HCT116 (cell line): ENCODE measurements at places on chromosomes 11 and 22.
A peak's percentile ranks its signal among the peaks of the same experiment; 100 is the strongest.

- DNase-seq = no peak
These were observed 23.4 kb upstream of the CELSR1 start for GRCh38 chr22:46560696-46561295.

- DNase-seq = peak; percentile 12
These were observed 21.5 kb downstream of the LRP4 start for GRCh38 chr11:46896719-46897406.

DNA sequence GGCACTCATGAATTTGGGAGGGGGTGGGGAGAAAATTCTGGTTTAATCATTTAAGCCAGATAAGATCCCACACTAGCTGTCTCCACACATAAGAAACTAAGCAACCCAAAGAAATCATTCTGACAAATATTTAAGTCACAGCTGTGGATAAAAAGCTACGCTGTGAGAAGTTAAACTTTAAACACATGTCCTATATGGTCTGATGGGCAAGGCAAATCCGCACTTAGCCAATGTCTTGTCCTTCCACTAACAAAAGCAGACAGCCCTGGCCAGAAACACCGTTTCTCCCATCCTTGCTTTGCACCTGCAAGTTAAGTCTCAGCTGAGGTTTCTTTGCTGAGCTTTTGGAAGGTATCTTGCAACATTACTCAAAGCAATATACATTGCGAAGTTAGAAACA, 68.0 kb downstream of the ETS1 start:
- DNase-seq = no peak

DNA sequence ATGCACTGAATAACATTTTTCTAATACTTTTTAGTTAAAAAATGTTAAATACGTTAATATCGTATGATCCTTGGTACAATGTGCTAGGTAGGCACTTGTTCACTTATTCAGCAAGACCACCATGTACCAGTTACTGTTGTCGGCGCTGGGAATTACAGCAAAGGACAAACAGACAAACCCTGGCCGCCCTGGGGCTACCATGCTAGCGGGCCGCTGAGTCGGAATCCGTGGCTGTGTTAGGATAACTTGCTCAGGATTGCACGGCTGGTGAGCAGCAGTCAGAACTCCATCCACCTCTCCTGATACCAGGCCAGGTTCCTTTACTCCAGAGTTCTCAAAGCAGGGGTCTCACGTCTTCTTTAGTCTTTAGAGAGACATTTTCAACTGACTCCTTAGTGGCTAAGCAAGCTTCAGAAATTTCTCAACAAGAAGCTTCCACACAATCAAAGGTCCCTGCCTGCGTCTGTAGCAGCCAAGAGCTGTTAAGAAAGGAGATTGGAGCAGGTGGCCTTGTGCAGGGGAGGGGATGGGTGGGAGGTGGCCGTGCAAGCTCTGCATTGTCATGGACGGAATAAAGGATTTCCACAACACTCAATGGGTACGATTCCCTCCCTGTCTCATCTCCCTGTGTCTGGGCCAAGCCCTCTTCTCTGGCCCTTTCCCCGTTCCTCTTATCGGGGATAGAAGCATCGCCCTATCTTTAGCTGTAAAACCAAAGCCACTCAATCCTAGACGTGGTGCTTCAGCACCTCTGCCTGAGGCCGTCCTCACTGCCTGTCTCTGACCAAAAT, 39.8 kb upstream of the NNMT start:
- no peak for DNase-seq

DNA sequence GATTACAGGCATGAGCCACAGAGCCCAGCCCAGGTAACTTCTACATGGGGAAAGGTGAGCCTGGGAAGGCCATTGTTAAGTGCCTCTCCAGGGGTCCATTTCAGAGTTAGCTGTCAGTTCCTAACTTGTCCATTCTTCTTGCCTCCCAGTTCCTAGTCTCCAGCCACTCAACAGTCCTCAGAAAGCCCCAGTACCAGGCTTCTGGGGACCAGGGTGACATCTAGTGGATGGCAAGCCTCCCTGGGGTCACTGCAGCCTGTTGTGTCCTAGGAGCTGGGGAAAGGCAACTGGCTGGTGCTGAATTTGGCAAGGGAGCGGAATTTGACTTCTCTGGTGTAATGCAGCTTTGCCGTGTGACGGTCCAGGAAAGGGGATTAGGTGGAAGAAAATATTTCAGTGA, 2.1 kb downstream of the LGALS12 start:
- peak; percentile 28 for DNase-seq

DNA sequence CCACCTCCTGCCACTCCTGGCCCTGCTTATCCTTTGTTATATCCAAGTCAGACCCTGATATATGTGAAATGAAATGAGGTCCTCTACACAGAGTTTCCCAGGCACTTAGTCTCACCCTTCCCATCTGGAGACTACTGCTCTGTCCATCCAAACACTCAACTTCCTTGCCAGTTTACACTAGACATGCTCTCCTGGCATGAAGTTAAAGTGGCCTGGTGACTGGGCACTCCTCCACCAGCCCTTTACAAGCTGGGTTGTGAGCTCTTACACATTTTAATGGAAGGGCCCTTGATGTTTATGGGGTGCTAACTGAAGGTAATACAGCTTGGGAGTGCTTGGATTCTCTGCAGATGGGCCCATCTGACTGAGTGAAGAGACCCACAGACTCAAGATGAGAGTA, 216.1 kb upstream of the NARS2 start:
- no peak for DNase-seq

- no peak for DNase-seq
These were observed 33.0 kb downstream of the DKK3 start for GRCh38 chr11:11975201-11976092.

GRCh38 chr11:129785383-129786111, 30.1 kb upstream of the TMEM45B start:
- DNase-seq = no peak

- DNase-seq = no peak
These were observed 883.3 kb downstream of the BRD1 start for GRCh38 chr22:48944433-48944750.

DNA sequence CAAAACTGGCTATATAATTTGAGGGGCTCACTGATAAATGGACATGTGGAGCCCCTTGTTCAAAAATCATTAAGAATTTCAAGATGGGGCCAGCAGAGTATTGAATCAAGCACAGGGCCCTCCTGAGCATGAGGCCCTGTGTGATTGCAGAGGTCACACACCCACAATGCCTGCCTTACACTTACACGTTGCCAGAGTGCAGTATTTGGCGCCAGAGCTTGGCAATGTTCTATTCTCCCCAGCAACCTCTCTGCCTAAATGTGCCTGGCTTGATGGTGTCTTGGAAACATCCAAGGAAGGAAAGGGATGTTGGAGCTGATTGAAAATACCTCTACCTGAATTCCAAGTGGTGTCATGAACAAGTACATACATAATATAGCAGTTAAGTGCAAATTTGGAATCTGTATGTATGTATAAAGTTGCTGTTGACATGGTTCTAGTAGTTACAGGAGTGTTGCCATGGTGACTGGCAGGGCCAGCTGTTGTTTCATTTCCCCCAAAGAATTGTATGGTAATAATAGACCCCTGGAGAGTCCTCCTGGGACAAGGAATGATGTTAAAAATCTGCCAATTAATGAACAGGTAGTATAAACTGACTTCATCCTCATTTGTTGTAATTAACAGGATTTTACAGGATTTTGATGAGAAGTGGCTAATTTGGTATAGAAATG, 205.7 kb upstream of the NAV2 start:
- DNase-seq = no peak

DNA sequence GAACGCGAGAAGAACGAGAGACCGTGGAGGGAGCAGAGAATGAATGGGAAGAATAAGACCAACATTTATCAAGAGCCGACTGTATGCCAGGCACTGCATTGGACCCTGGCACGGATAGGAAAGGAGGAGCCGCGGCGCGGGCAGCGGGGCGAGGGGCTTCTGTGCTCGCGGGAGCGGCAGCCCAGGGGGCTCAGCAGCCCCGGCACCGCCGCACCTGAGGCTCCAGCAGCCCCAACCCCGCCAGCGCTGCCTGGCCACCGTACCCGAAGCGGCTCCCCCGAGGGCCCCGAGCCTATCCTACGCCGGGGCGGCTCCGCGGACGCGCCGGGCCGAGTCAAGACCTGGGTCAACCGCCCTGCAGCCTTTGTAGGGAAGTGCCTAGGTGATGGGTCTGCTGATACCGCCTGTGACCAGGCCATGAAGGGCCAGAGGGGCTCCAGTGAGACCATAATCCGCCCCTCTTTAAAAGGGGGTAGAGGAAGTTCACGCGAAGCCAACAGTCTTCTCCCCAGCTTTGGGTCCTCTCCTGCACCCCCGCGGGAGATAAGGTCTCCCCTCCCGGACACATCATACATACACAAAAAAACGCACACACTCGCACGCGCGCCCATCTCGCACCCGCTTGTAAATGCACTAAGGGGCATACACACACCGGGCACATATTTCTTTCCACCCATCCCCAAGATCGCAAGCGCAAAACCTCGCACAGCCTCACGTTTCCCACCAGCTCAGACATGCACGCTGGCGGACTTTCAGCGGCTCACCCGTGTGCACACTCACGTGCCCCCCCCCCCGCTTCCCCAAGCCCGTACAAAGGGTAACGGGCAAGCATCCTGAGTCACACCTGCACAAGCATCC, 935 bp upstream of the RTN4RL2 start:
- no peak for DNase-seq

GRCh38 chr11:95499516-95500135, 268.6 kb upstream of the SESN3 start:
- DNase-seq = no peak

GRCh38 chr22:33654173-33654895, 265.9 kb downstream of the LARGE1 start:
- DNase-seq = no peak

DNA sequence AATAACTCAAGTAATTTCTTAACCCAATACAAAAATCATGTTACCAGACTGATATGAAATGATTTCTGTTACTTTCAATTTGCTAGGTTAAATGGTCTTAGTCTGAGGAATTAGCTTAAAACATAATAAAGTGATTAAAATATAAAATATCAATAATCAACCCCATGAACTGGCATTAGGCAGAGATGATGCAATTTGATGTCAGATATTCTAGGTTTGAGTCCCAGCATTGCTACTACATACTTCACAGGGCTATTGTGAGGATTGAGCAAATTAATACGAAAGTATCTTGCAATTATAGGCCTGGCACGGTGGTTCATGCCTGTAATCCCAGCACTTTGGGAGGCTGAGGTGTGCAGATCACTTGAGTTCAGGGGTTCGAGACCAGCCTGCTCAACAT, 66.5 kb downstream of the PICALM start:
- no peak for DNase-seq
